Activated CD8-positive, alpha-beta T cell treated with anti-CD3 and anti-CD28 coated beads for 36 hours (primary cell): ENCODE measurements at places on chromosomes 1 and 21.

- DNase-seq, result no peak
- H3K27me3 ChIP-seq, result no peaks in the 10 kb centered on the region
- no peaks in the 10 kb centered on the region for H3K36me3 ChIP-seq
- no peaks in the 10 kb centered on the region for H3K4me1 ChIP-seq
- H3K27ac ChIP-seq, result no peak overlapping the region
These were observed 131.9 kb upstream of the C1orf105 start for GRCh38 chr1:172288581-172288980.

GRCh38 chr1:236063919-236064673, 794 bp downstream of the NID1 start:
- H3K4me1 ChIP-seq, result peaks cover 21% of the 10 kb centered on the region
- no peak overlapping the region for H3K27ac ChIP-seq
- H3K4me3 ChIP-seq, result peak overlapping the region; percentile 27

DNA sequence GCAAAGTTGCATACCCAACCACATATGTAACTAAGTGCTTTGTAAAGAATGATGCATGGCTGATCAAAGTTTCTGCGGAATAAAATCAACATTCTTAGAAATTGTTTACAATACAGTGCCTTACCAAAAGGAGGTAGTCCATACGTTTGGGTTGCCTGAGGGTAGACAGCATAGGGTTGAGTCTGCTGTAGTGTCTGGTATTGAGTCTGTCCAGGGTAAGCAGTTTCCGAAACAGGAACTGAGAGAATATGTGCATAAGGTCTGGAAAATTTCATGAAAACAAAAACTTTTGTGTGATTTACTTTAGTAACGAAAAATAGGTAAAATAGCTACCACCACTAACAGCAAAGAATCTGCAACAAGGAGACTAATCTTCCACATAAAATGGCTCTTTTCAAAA, 53.0 kb downstream of the EYA3 start:
- H3K4me3 ChIP-seq, result no peak overlapping the region
- H3K27me3 ChIP-seq, result no peaks in the 10 kb centered on the region
- no peak for DNase-seq
- peaks cover 5% of the 10 kb centered on the region for H3K4me1 ChIP-seq
- H3K36me3 ChIP-seq, result peaks cover 13% of the 10 kb centered on the region

DNA sequence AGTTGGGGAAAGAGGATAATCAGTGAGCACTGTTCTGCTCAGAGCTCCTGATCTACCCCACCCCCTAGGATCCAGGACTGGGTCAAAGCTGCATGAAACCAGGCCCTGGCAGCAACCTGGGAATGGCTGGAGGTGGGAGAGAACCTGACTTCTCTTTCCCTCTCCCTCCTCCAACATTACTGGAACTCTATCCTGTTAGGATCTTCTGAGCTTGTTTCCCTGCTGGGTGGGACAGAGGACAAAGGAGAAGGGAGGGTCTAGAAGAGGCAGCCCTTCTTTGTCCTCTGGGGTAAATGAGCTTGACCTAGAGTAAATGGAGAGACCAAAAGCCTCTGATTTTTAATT, 42.7 kb downstream of the YARS1 start:
- peaks cover 16% of the 10 kb centered on the region for H3K4me1 ChIP-seq
- no peak overlapping the region for H3K4me3 ChIP-seq
- H3K27ac ChIP-seq, result peak overlapping the region; percentile 19
- peaks cover 35% of the 10 kb centered on the region for H3K36me3 ChIP-seq

- no peak overlapping the region for H3K4me3 ChIP-seq
- peak overlapping the region; percentile 60 for H3K27ac ChIP-seq
- H3K27me3 ChIP-seq, result no peaks in the 10 kb centered on the region
- peaks cover 20% of the 10 kb centered on the region for H3K4me1 ChIP-seq
- H3K36me3 ChIP-seq, result peaks cover 47% of the 10 kb centered on the region
These were observed 14.1 kb upstream of the RAB42 start for GRCh38 chr1:28577738-28578536.

DNA sequence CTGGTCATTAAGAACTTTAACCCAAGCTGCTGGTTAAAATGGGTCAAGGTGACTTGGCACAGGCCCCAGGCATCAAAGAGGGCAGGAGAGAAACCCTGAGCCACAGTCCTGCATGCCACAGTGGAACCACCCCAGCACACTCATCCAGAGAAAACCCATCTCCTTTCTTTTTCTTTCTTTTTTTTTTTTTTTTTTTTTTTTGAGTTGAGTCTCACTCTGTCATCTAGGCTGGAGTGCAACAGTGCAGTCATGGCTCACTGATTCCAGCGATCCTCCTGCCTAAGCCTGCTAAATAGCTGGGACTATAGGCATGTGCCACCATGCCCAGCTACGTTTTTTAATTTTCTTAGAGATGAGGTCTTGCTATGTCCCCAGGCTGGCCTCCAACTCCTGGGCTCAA, 109.2 kb upstream of the RAB4A start:
- H3K27ac ChIP-seq, result no peak overlapping the region
- no peak overlapping the region for H3K4me3 ChIP-seq
- no peaks in the 10 kb centered on the region for H3K36me3 ChIP-seq
- H3K4me1 ChIP-seq, result peaks cover 7% of the 10 kb centered on the region

DNA sequence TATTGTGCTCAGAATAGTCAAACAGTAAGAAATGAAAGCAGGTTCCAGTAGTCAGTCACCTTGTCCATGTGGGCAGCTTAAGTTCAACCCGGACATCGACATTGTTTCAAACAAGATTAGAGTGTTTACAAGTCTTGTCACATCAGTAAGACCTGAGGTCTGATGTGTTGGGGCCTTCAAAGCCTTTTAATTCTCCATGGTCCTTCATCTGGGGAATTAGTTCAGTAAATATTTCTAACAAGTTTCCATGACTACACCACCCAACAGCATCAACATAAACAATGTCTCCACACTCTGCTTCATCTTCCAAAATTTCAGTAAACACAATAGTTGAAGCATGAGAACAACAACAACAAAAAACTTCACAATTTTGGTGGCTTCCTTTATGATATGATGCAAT, 15.1 kb upstream of the ADORA1 start:
- H3K27me3 ChIP-seq, result peaks cover 39% of the 10 kb centered on the region
- H3K36me3 ChIP-seq, result no peaks in the 10 kb centered on the region
- DNase-seq, result no peak
- no peak overlapping the region for H3K27ac ChIP-seq
- no peaks in the 10 kb centered on the region for H3K4me1 ChIP-seq
- H3K4me3 ChIP-seq, result no peak overlapping the region

GRCh38 chr21:16304174-16305095, 574.7 kb downstream of the USP25 start:
- no peak overlapping the region for H3K27ac ChIP-seq
- no peak for DNase-seq
- H3K36me3 ChIP-seq, result no peaks in the 10 kb centered on the region
- H3K27me3 ChIP-seq, result no peaks in the 10 kb centered on the region
- no peak overlapping the region for H3K4me3 ChIP-seq

DNA sequence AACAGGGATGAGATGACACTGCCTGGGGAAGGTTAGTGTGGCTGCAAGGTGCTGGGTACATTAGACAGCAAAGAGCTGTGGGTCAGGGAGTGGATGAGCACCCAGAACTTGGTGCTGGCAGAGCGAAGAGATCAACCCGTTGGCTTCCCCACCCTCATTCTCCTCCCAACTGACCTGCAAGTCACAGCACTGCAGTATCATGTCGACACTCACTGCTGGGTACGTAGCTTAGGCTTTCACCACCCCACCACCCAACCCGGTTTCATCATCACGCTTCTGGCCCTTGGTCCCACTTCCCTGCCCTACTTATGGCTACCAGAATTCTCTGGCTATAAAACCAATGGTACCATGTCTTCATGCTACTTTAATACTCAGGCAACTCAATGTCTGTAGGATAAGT, 73.6 kb upstream of the LYST start:
- no peaks in the 10 kb centered on the region for H3K36me3 ChIP-seq
- H3K4me1 ChIP-seq, result peaks cover 34% of the 10 kb centered on the region
- H3K27ac ChIP-seq, result no peak overlapping the region
- DNase-seq, result no peak

- H3K27ac ChIP-seq, result peak overlapping the region; percentile 13
- no peak for DNase-seq
- no peaks in the 10 kb centered on the region for H3K27me3 ChIP-seq
- no peak overlapping the region for H3K4me3 ChIP-seq
These were observed 49.2 kb downstream of the KYAT3 start for GRCh38 chr1:88943241-88943640.

DNA sequence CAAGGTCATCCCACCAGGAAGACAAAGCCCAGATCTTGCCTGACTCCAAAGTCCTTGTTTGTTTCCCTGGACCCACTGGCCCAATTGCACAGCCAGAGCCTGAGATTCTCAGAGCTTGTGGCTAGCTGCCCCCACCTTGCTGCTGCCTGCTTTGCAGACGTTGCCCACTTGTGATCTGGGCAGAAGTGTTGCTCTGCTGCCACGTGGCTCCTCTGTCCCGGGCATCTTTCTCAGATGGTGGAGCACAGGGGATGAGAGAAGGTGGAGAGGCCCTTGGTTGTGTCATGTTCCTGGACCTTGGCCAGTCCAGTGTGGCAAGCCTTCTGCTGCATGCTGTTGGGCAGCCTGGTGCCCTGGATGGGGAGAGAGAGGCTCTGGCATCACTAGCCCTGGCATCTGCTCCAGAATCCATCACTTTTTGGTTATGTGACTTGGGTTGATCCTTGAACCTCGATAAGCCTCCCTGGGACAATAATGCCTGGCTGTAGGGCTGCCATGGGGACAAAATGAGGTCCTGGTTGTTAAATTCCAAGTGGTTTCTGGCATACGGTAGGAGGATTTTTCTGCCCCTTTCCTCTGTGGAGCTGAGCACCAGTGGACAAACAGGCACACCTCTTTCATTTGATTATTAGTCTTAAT, 1.5 kb upstream of the NR0B2 start:
- no peaks in the 10 kb centered on the region for H3K36me3 ChIP-seq
- no peak for DNase-seq
- H3K4me1 ChIP-seq, result peaks cover 3% of the 10 kb centered on the region
- no peak overlapping the region for H3K4me3 ChIP-seq
- H3K27ac ChIP-seq, result no peak overlapping the region

- H3K27me3 ChIP-seq, result no peaks in the 10 kb centered on the region
- no peaks in the 10 kb centered on the region for H3K36me3 ChIP-seq
- DNase-seq, result no peak
These were observed 104.0 kb downstream of the ROR1 start for GRCh38 chr1:63877816-63878215.

GRCh38 chr21:14491269-14491681, 54.8 kb downstream of the SAMSN1 start:
- H3K36me3 ChIP-seq, result peaks cover 73% of the 10 kb centered on the region
- no peak overlapping the region for H3K4me3 ChIP-seq
- H3K4me1 ChIP-seq, result peaks cover 33% of the 10 kb centered on the region
- H3K27ac ChIP-seq, result no peak overlapping the region

- no peaks in the 10 kb centered on the region for H3K27me3 ChIP-seq
- H3K4me1 ChIP-seq, result no peaks in the 10 kb centered on the region
- DNase-seq, result no peak
- no peaks in the 10 kb centered on the region for H3K36me3 ChIP-seq
These were observed 289.4 kb downstream of the ADGRL2 start for GRCh38 chr1:82090104-82090503.

DNA sequence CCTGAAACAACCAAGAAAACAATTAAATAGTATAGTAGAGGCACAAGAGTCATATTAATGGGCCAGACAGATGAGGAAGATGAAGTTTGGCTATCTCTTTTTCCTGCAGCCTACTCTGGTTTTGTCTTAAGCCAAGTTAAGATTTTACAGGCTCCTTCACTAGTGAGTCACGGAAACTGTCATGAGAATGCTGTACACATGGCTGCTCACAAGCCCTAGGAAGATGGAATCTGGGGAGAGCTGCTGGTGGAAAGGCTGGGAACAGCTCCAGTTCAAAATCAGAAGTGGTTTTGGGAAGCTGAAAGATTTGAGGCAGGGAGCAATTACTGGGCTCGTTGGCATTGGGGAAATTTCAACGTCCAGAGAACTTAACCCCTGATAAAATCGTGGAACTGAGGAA, 46.4 kb upstream of the S1PR1 start:
- no peak overlapping the region for H3K4me3 ChIP-seq
- H3K4me1 ChIP-seq, result peaks cover 26% of the 10 kb centered on the region
- no peaks in the 10 kb centered on the region for H3K27me3 ChIP-seq
- H3K36me3 ChIP-seq, result peaks cover 2% of the 10 kb centered on the region

DNA sequence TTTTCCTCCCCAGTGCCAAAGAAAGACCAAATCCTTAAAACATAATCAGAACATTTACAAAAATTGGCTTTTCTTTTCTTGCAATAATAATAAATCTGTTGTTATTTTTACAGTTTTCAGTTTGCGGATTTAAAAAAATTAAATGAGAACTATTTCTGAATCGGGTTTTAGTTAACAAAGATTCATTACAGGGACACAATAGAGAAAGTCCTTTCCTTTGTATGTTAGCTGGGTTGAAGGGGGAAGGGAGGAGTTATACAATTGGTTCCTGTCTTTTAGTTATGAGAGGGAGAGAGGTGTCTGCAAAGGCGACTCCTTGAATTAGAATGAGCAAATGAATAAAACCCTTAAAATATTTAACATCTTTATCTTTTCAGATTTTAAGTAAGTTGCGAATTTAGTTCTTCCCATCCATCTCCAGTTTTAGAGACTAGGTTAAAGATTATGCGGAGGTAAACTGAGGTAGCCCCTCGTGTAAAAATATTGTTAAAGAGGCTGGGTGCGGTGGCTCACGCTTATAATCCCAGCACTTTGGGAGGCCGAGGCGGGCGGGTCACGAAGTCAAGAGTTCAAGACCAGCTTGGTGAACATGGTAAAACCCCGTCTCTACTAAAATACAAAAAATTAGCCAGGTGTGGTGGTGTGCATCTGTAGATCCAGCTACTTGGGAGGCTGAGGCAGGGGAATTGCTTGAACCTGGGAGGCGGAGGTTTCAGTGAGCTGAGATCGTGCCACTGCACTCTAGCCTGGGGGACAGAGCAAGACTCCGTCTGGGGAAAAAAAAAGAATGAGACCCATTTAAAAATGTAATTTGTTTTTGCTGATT, 3.9 kb downstream of the SPEN start:
- no peaks in the 10 kb centered on the region for H3K27me3 ChIP-seq
- peak overlapping the region; percentile 44 for H3K4me3 ChIP-seq
- H3K36me3 ChIP-seq, result peaks cover 17% of the 10 kb centered on the region
- DNase-seq, result no peak
- H3K4me1 ChIP-seq, result peaks cover 35% of the 10 kb centered on the region
- H3K27ac ChIP-seq, result no peak overlapping the region

DNA sequence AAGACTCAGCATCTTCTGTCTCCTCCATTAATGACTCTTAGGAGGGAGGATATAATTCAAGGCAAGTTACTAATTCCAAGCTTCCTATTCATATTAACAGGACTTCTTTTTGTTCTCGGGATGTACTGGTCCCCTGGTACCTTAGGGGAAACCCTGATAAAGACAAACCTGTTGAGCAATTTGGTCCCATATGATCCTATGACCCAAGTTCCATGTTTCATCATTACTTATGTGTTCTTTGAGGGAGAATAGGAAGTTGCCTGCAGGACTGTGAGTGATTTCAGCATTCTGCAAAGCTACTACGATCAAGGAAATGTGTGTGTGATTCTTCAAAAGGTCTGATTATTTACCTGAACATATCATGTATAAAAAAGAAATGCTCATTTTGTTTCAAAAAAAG, 5.8 kb upstream of the FMO3 start:
- H3K36me3 ChIP-seq, result no peaks in the 10 kb centered on the region
- no peaks in the 10 kb centered on the region for H3K27me3 ChIP-seq
- no peak overlapping the region for H3K27ac ChIP-seq
- H3K4me1 ChIP-seq, result no peaks in the 10 kb centered on the region
